ENCODE measurements at places on chromosomes 13 and 19. TPM values are rescaled to one million over a fixed set of nuclear protein-coding genes. Genes with fewer than 3 reads are reported as not detected.

DNA sequence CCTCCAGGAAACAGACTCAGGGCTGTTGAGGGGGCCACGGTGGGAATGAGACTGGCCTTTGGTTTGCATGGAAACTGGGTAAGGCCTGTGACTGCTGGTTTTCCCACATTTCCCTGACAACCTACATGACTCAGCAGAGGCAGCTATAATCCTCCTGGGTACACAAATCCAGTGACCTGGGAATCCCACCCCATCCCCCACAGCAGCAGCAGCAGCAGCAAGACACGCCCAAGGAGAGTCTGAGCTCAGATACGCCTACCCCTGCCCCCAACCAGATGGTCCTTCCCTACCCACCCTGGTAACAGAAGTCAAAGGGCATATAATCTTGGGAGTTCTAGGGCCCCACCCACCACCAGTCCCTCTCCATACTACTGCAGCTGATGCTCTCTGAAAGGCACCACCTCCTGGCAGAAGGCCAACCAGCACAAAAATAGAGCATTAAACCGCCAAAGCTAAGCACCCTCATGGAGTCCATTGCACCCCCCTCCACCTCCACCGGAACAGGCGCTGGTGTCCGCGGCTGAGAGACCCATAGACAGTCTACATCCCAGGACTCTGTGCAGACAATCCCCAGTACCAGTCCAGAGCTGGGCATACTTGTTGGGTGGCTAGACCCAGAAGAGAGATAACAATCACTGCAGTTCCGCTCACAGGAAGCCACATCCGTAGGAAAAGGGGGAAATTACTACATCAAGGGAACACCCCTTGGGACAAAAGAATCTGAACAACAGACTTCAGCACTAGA, 237.2 kb upstream of the SPRY2 start:
- no peaks in the 10 kb centered on the region for H3K4me1 ChIP-seq
- no peaks in the 10 kb centered on the region for H3K36me3 ChIP-seq
- DNase-seq, result no peak

DNA sequence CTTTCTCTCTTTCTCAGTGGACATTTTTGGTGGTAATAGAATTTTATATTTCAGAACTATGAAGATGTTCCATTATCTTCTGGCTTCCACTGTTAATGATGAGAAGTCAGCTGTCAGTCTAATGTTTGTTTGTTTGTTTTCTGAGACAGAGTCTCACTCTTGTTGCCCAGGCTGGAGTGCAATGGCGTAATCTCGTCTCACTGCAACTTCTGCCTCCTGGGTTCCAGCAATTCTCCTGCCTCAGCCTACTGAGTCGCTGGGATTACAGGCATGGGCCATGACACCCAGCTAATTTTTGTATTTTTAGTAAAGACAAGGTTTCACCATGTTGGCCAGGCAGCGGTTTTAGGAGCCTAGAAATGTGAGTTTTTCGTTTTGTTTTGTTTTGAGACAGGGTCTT, 4.7 kb downstream of the ZNF317 start:
- peaks cover 5% of the 10 kb centered on the region for H3K4me1 ChIP-seq
- H3K27me3 ChIP-seq, result no peaks in the 10 kb centered on the region
- peaks cover 8% of the 10 kb centered on the region for H3K36me3 ChIP-seq
- H3K27ac ChIP-seq, result no peak overlapping the region
- no peak overlapping the region for H3K4me3 ChIP-seq

Gene IRGC
- total RNA-seq, result not detected

Gene SGCG
- total RNA-seq, result 0.41 TPM

DNA sequence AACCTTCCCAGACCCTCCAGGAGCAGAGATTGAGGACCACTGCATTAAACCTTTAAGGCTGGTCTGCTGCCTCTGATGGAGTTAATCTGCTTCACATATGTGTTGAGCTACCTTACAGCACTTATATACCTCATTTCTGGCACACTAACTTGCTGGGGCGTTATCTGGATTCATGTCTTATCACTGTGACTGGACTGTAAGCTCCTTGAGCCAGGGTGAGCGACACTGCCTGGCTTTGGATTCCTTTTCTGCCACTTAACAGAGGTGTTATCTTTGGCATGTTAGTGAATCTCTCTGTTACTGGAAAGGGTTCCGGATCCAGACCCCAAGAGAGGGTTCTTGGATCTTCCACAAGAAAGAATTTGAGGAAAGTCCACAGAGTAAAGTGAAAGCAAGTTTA, 69.8 kb upstream of the RGCC start:
- no peaks in the 10 kb centered on the region for H3K36me3 ChIP-seq
- DNase-seq, result no peak
- no peaks in the 10 kb centered on the region for H3K4me1 ChIP-seq

DNA sequence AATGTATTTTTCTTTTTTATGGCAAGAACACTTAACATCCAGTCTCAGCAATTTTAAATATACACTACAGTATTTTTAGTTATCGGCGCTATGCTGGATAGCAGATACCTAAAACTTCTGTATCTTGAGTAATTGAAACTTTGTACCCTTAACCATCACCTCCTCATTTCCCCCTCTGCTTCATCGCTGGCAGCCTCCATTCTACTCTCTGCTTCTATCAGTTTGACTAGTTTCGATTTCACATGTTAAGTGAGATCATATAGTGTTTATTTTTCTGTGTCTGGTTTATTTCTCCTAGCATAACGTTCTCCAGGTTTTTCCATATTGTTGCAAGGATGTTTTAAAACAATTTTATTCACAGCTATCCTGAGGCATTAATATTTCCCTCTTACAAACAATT, 340.8 kb upstream of the SLC10A2 start:
- H3K27me3 ChIP-seq, result peaks cover 3% of the 10 kb centered on the region
- H3K4me3 ChIP-seq, result no peak overlapping the region
- no peaks in the 10 kb centered on the region for H3K36me3 ChIP-seq
- no peak for DNase-seq
- no peaks in the 10 kb centered on the region for H3K4me1 ChIP-seq

GRCh38 chr19:41297628-41298347, 12.2 kb upstream of the CCDC97 start:
- no peaks in the 10 kb centered on the region for H3K27me3 ChIP-seq
- no peak for DNase-seq
- H3K4me3 ChIP-seq, result no peak overlapping the region

Gene CYTH2
- 62.4 TPM for total RNA-seq

- no peak overlapping the region for H3K27ac ChIP-seq
- peaks cover 7% of the 10 kb centered on the region for H3K36me3 ChIP-seq
- H3K27me3 ChIP-seq, result no peaks in the 10 kb centered on the region
- H3K4me1 ChIP-seq, result peaks cover 65% of the 10 kb centered on the region
Observed at GRCh38 chr13:114116734-114117133, 15.7 kb downstream of the RASA3 start.

DNA sequence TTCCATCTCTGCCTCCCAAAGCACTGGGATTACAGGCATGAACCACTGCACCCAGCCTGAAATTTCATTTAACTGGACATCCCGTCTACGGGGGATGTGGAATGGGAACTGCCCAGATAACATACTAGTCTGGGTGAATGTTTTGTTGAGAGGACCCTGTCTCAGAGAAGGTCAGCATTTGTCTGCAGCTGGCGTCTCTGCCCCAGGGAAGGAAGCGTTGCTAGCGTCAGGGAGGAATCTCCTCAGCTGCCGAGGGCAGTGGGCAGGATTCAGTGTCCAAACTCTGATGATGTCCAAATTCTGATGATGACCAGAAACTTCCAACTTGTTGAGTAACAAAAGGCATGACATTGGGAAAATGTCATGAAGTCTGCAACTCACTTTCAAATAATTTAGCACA, 3.1 kb downstream of the NXNL1 start:
- H3K4me1 ChIP-seq, result no peaks in the 10 kb centered on the region
- H3K4me3 ChIP-seq, result no peak overlapping the region
- H3K36me3 ChIP-seq, result no peaks in the 10 kb centered on the region
- no peak for DNase-seq
- no peak overlapping the region for H3K27ac ChIP-seq

- H3K4me1 ChIP-seq, result no peaks in the 10 kb centered on the region
- no peak for DNase-seq
- no peak overlapping the region for H3K27ac ChIP-seq
- no peaks in the 10 kb centered on the region for H3K27me3 ChIP-seq
Observed at GRCh38 chr19:57914531-57914930, 1.9 kb downstream of the ZNF417 start.

DNA sequence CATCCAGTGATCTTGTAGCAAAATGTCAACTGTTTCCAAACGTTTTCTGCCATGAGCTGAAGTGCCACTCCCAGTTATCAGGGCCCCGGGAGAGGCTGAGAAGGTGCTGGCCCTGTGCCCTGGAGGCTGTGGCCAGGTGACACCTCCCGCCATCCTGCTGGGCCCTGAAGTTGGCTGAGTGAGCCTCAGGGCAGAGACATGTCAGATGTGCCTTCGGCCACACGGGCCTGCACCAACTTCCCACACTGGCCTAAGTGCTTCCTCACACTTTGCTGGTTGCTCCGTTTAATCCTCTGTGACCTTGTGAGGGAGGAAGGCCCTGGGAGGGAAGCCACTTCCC, 4.8 kb downstream of the ADPRHL1 start:
- no peak overlapping the region for H3K27ac ChIP-seq
- H3K36me3 ChIP-seq, result no peaks in the 10 kb centered on the region
- H3K4me3 ChIP-seq, result no peak overlapping the region
- H3K27me3 ChIP-seq, result no peaks in the 10 kb centered on the region

DNA sequence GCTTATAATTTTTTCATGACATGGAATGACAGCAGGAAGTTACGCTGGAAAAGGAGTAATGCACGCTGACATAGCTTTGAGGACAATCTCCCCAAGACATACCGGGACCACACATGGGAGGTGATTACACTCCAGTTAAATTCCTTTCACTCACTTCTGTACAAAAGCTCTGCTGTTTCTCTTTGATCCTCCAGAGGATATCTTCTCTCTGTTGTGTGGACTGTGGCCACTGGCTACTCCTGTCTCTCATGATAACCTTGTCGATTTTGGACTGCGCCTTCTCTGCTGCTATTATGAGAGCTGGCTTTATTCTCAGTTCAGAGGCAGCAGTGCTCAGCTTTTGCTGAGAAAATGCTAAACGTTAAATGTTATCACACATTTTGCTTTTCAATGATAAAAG, 464.6 kb downstream of the FGF9 start:
- H3K36me3 ChIP-seq, result no peaks in the 10 kb centered on the region
- no peak for DNase-seq
- H3K27ac ChIP-seq, result no peak overlapping the region
- no peaks in the 10 kb centered on the region for H3K27me3 ChIP-seq
- H3K4me3 ChIP-seq, result no peak overlapping the region

Gene PLK5
- total RNA-seq, result not detected

DNA sequence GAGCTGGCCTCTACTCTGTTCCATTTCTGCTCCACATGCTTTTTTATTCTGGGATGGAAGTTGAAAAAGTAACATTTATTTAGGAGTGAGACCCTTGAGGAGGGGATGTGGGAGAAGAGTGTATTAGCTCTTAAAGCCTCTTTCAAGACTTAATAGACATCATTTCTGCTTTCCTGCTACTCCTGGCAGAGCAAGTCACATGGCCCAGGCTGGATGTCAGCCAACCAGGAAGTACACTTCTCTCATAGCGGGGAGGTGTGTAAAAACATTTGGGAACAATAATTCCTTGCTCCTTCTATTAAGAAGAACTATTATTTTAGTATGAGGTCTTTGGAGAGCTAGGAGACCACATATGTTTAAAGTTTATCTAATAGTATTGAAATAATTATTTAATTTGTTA, 40.6 kb upstream of the FAM216B start:
- DNase-seq, result no peak
- no peak overlapping the region for H3K27ac ChIP-seq
- H3K27me3 ChIP-seq, result peaks cover 7% of the 10 kb centered on the region
- no peaks in the 10 kb centered on the region for H3K4me1 ChIP-seq
- H3K4me3 ChIP-seq, result no peak overlapping the region

DNA sequence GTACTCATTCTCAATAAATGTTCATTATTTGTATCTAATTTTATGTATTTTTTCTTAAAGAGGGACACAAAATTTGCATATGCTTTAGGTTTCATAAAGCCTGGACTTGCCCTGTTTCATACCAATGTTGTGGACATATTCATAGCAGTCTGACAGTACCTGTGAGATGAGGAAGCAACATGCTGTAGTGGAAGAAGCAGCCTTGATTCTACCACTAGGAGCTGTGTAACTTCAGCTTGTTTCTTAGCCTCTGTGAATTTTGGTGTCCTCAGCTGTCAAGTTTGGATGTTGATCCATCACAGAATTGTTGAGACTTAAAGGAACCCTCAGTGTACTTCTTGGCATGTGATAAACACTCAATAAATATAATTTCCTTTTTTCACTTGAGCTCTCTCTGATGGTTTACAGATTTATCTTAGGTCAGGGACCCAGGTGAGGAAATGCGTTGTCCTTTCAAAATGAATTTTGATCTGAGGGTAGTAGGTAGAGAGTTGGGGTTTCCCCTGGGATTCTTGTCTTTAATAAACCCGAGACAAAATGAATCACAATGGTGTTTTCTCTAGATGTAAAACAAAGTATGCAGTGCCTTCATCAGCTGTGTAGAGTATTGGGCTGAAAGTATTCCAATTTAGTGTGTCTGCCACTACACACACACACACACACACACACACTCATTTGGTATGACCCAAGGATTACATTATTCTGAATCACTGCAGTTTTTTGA, 152.1 kb downstream of the KCNRG start:
- H3K4me3 ChIP-seq, result no peak overlapping the region
- H3K27me3 ChIP-seq, result no peaks in the 10 kb centered on the region
- DNase-seq, result no peak
- H3K36me3 ChIP-seq, result no peaks in the 10 kb centered on the region

Gene PCP2
- total RNA-seq, result not detected

Gene CTXN1
- 49.5 TPM for total RNA-seq

GRCh38 chr19:14090509-14091080, at the start of gene SAMD1:
Gene SAMD1 (minus strand): TSS chr19:14090751.
- H3K36me3 ChIP-seq, result peaks cover 6% of the 10 kb centered on the region
- H3K27ac ChIP-seq, result peak within 1 kb of the TSS; percentile 6
- H3K4me3 ChIP-seq, result peak within 1 kb of the TSS; percentile 66
- DNase-seq, result peak; percentile 72
- peaks cover 13% of the 10 kb centered on the region for H3K4me1 ChIP-seq

GRCh38 chr19:53880711-53881481, 1.1 kb upstream of the PRKCG start:
- H3K27me3 ChIP-seq, result peaks cover 51% of the 10 kb centered on the region
- peaks cover 3% of the 10 kb centered on the region for H3K36me3 ChIP-seq
- H3K27ac ChIP-seq, result no peak overlapping the region
- no peak overlapping the region for H3K4me3 ChIP-seq
- H3K4me1 ChIP-seq, result peaks cover 15% of the 10 kb centered on the region

GRCh38 chr19:16841391-16841926, 12.3 kb downstream of the SIN3B start:
- no peak overlapping the region for H3K4me3 ChIP-seq
- no peak overlapping the region for H3K27ac ChIP-seq

Gene LYL1
- total RNA-seq, result not detected

DNA sequence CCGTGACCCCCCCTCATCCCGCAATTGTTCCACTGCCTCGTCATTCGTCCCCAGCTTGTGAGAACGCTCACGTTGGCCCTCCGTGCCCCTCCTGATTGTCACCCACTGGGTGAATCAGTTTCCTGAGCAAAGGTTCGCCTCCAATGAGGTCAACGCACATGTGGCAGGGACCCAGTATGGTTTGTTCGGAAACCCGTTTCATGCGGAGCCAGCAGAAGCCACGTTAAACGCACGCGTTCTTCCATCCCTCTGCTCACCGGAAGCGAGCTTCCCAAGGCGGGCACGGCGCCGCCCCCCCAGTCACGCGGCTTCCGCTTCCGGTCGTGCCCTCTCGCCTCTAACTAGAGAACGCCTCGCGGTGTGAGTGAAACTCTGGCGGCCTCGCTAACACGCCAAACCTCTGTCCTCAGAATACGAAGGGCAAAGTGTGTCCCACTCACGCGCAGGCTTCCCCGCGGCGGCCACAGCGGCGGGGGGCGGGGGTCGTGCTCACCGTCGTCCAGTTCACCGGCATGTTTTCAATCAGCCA, 18.0 kb upstream of the CFAP97D2 start:
- no peak overlapping the region for H3K4me3 ChIP-seq
- no peaks in the 10 kb centered on the region for H3K36me3 ChIP-seq
- no peak overlapping the region for H3K27ac ChIP-seq
- peaks cover 4% of the 10 kb centered on the region for H3K27me3 ChIP-seq
- DNase-seq, result peak; percentile 16
- H3K4me1 ChIP-seq, result no peaks in the 10 kb centered on the region

Gene RGL3
- 3.6 TPM for total RNA-seq
